Stimulated activated CD4-positive, alpha-beta T cell treated with anti-CD3 and anti-CD28 coated beads, Interleukin-15, amount 100 ng/mL, for 1 hour (primary cell): ENCODE measurements at places on chromosomes 4 and X.

- no peak for DNase-seq
These were observed 301.9 kb upstream of the ARSJ start for GRCh38 chr4:114281164-114281960.

- DNase-seq: no peak
These were observed 14.0 kb downstream of the STOX2 start for GRCh38 chr4:183919141-183919540.

DNA sequence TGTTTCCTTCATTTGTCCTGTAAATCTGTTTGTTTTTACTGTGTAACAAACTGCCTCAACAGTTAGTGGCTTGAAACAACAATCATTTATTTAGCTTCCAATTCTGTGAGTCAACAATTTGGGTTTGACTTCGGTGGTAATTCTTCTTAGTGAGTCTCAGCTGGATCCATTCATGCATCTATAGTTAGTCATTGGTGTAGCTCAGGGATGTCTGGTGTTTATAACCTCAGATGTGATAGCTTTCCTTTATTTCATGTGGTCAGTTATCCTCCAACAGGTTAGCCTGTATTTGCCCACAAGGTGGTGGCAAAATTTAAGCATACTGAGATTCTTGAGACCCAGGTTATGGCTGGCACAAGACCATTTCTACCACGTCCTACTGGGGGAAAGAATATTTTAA, 1267.2 kb downstream of the RAPGEF2 start:
- no peak for DNase-seq

DNA sequence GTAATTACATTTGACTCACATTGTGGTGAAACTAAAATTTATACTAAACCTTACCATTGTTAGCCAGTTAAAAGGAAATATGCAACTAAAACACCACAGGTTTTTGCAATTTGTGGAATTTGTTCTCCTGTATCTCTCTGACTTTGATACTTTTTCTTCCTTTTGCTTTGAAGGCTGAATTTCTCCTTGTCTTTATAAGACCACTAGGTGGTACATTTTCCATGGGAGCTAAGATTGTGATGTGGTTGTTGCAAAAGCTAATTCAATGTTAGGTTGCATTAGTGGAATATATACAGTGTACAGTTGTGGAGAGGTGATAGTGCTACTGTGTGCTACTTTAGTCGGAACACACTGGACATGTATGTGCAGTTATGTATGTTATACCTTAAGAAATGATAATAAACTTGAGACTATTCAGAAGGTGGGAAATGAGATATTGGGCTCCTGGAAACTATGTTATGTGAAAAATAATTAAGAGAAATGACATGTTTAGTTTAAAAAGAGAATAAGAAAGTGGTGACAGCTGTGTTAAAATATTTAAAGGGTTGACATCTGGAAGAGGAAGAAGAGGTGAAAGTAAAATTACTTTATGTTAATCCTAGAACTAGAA, 70.3 kb downstream of the ARL9 start:
- DNase-seq: no peak

DNA sequence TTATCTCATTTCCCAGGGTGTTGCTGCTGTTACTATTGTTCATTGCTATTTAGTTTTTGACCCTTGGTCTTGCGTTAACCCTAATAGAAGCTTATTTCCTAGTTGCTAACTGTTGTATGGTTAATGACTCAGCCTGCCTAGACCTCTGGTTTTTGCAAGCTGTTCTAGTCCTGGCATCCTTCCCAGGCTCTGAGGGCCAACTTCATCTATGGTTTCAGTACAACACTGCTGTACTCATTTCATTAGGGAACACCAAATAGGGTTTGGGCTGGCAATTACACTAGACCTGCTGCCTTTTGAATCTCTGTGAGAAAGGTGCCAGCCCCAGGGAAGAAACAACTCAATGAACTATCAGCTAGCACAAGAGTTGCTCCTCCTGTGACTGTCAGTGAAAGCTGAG, 59.6 kb downstream of the DCX start:
- no peak for DNase-seq

DNA sequence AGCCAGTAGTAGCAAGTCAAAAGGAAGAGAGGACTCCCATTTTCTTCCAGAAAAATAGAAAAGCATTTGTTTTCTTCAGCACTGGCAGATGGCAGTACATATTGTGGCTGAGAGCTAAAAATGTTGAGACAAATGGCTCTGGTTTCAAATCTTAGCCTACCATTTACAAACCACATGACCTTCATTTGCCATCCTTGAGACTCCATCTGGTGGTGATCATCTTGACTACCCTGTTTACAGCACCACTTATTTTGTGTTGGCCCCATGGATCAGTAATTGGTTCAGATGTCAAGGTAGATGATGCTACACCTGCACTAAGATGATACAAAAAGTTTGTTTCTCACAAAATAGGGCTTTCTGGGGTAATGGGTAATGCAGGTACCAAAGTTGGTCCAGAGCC, 951.8 kb upstream of the IGFBP7 start:
- DNase-seq: no peak

DNA sequence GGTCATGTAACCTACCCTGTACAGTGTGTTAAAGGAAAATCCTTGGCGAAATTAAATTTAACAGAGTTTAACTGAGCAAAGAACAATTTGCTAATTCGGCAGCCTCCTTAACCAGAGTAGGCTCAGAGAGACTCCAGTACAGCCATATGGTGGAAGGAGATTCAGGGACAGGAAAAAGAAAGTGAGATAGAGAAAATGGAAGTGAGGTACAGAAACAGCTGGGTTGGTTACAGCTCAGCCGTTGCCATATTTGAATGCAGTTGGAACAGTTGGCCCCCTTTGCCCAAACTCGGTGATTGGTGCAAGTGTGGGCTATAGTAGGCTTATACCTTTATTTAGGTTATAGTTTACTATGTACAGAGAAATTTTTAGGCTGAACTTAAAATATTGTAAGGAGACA, 48.8 kb upstream of the GBA3 start:
- no peak for DNase-seq

- no peak for DNase-seq
These were observed 2.3 kb downstream of the CLCN4 start for GRCh38 chrX:10159145-10159468.

GRCh38 chr4:6332042-6332668, 62.5 kb downstream of the WFS1 start:
- DNase-seq: no peak

- DNase-seq: no peak
These were observed 6.3 kb upstream of the FAM200B start for GRCh38 chr4:15675356-15675755.

GRCh38 chrX:109299091-109299490, 182.8 kb downstream of the GUCY2F start:
- no peak for DNase-seq

GRCh38 chrX:79556800-79557199, 189.7 kb upstream of the ITM2A start:
- no peak for DNase-seq

- no peak for DNase-seq
These were observed 244.3 kb downstream of the EVC2 start for GRCh38 chr4:5463936-5464650.

GRCh38 chrX:23287191-23287725, 47.4 kb upstream of the PTCHD1 start:
- no peak for DNase-seq

GRCh38 chrX:81390237-81390636, 188.3 kb downstream of the SH3BGRL start:
- no peak for DNase-seq

- DNase-seq: no peak
These were observed 97.4 kb upstream of the MED14 start for GRCh38 chrX:40832723-40833122.

GRCh38 chrX:15849555-15849954, 5.1 kb downstream of the AP1S2 start:
- DNase-seq: no peak

DNA sequence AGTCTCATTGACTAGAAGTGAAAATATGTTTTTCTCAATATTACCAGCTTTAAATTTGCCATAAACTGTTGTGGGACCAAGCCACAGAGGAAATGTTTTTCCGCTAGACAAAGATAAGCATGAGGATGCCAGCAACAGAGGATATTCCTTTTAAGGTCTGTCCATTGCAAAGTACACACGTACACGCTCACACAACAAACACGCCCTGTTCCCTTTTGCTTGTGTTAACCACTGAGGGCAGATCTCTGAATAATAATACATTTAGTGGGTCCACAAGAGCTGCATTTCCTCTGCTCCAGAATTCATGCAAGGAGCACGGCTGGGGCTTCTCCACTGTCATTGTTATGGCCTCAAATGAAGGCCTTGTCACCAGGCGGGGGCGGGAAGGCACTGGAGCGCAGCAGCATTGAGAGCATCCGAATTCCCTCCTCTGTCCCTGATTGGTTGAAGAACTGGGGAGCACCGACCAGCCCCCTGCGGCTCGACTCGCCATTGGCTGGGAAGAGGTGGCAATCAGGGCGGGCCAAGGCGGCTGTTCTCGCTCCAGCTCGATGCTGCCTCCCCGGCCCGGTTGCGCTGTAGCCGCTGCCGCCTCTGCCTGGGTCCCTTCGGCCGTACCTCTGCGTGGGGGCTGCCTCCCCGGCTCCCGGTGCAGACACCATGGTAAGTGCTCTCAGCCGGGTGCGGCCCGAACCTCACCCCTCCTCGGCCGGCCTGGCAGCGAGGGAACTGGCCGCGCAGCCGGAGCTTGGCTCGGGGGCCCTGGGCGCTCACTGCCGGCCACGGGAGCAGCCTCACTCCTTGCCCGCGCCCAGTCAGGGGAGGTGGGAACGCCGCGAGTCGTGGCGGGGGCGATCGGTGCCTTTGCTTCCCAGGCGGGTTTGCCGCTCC, at the start of gene GUCY1B1:
GUCY1B1 (plus strand) TSS at position 541 of the 891 bp plus-strand sequence; CDS start at position 661, 120 bp downstream.
- DNase-seq: peak; percentile 37

- DNase-seq: no peak
These were observed 13.1 kb downstream of the HSD17B13 start for GRCh38 chr4:87309625-87310024.

DNA sequence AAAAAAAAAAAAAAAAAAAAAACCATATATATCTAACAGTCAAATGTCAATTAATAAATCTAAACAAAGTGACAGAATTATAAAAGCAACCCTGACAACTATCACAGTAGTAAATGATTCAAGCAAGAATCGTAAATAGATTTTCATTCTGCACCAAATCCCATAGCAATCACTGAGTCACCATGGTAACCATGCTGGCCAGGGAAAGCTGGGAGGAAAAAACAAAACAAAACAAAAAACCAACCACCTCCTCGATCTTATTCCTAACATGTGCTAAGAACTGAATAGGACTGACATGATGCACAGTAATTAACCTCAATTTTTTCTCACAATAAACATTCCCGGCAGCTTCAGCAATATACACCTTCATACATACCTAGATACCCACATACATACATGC, 30.6 kb upstream of the RAB40A start:
- no peak for DNase-seq

- DNase-seq: no peak
These were observed 473.0 kb upstream of the NWD2 start for GRCh38 chr4:36771411-36772153.

- DNase-seq: no peak
These were observed 103.7 kb downstream of the ATXN3L start for GRCh38 chrX:13216139-13216538.

GRCh38 chr4:138671106-138671505, 344.5 kb upstream of the NOCT start:
- DNase-seq: no peak

DNA sequence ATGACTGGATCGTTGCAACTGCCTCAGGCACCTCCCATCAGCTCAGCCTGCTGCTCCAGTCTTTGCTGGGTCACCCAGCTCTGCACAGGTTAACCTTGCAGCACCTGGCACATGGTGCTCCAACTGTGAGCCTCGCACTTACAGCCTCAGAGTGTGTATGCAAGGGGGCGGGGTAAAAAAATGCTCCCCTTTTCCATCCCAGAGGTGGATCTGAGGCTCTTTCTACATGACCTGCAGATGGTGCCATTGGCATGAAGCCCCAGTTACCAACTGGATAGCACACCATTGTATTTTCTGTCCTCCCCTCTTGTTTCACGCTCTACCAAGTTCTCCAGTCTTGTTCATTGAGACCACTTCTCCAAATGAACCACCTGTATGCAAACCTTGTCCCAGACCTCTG, 46.2 kb upstream of the TRPC3 start:
- no peak for DNase-seq

DNA sequence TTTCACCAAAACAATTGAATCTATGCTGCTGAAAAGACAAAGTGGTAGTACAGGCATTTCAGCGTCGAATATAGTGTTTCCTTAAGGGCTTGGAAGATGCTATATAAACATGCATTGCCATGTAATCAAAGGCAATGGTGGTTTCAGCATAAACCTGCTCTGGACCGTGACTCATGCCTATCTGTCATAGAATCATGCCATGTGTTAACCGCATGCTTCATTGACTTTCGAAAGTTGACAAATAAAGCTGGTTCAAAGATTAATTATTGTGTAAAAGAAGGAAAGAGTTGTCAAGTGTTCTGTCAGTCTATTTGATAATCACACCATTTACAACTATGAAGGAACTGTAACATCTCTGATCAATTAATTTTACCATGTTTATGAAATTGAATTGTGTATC, 83.2 kb downstream of the FUNDC1 start:
- no peak for DNase-seq

- DNase-seq: no peak
These were observed 567.3 kb downstream of the PDHA2 start for GRCh38 chr4:96407225-96407624.

DNA sequence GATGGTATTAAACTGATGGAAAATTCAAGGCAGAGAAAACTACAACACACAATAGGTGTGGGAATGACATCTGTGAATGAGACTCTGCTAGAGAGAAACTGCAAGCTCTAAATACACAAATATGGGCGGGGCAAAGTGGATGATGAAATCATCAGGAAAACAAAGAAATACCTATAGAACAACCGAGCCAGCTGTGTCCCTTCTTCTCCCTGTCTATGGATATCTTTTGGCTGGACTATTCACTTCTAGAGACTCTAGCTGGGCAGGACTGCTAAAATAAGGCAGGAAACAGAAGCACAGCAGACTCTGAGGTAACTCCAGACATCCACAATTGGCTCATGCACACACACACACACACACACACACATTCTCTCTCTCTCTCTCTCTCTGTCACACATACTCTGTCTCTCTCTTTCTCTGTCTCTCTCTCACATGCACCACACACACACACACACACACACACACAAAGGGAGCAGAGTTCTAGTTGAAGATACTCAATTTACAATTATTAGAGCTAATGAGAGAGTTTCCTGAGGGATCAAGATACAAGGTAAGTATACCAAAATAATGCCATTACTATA, 27.2 kb upstream of the EDNRA start:
- no peak for DNase-seq

- no peak for DNase-seq
These were observed 105.9 kb upstream of the DIAPH2 start for GRCh38 chrX:96578781-96579180.
